ENCODE measurements at places on chromosomes 12 and 14. TPM values are rescaled to one million over a fixed set of nuclear protein-coding genes. Genes with fewer than 3 reads are reported as not detected.

GRCh38 chr12:6235499-6235898 is 35.3 kb downstream of the CD9 start:
- DNase-seq, result no peak

- no peak for DNase-seq
Measured at GRCh38 chr12:116820064-116820656, 61.1 kb downstream of the HRK start.

DNA sequence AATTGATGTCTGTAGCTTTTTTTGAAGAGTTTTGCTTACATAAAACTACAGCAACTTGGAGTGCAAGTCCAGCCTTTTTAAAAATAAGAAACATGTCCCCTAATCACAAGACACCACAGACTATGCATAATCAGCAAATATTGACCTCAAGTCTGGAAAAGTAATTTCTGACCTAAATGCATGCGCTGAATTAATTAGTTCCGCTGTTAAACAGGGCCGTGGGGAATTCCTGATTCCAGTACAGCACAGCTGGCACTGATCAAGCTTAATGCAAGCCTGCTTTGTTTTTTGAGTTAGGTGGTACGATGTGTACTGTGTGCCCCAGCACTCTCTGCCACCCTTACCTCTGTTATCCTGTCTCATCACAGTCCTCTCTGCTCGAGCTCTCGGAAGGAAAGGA is 9.2 kb downstream of the MLH3 start:
- no peak for DNase-seq

GRCh38 chr12:92341065-92341668 is 195.5 kb upstream of the BTG1 start:
- no peak for DNase-seq

- DNase-seq, result no peak
Measured at GRCh38 chr12:66354291-66354690, 52.0 kb downstream of the HELB start.

DNA sequence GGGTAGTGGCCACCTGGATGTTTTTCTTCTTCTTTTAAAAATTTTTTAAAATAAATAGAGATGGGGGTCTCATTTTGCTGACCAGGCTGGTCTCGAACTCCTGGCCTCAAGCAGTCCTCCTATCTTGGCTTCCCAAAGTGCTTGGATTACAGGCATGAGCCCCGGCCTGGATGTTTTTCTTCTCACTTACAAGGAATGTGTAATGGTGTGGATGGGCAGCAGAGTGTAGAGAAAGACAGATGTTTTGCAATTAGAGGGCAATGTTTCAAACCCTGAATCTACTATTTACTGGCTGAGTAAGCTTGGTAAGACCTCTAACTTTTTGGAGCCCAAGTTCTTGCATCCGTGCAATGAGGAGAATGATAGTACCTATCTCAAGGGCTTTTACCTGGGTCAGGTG is 48.1 kb downstream of the ADCK1 start:
- DNase-seq, result no peak

- no peak for DNase-seq
Measured at GRCh38 chr12:108711489-108712164, 19.7 kb downstream of the CORO1C start.

DNA sequence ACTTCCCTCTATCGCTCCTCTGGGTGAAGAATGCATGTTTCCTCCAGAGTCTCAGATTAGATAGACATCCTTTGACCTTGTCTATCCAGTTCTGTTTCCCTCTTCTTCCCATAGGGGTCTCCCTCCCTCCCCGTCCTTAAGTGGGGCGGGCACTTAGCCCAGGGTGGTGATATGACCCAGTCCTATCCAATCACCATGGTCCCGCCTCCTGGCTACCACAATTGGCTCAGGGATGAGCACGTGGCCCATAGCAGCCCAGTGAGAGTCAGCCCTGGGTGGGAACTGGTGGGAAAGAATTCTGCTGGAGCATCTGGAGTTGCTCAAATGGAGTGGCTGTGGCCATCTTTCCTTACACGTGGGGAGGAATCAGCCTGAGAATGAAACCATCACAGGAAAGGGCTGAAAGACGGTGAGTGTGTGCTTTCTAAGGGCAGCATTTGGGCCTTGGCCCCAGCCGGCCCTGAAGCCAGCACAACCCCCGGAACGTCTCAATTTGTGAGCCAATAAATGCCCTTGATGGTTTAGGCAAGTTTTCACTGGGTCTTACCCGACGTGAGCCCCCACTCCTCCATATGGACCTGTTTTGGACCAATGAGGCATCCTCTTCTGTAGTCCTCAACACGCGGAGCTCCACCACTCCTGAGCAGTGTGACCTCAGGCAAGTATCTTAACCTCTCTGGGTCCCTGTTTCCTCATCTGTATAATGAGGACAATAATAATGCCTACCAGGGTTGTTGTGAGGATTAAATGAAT is 14.4 kb upstream of the MLXIP start:
- DNase-seq, result peak; percentile 88

- no peak for DNase-seq
Measured at GRCh38 chr12:12893438-12893837, 2.1 kb downstream of the GPRC5A start.

DNA sequence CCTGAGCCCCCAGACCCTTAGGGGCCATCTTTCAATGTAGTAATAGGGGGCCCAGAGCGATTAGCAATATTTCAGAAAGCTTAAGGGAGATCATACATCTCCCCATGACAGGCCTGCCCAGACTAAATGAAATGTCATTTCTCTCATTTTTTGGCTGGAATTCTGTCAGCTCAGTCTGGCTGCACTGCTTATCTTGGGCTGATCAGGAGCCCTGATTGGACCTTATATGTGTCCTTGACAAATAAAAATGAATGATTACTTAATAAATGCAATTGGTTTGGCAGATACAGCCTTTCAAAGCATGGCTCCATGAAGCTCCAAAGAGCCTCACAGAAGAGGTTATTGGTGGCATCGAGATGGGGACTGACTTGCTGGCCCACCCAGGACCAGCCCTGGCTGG is 121.9 kb downstream of the ADCK1 start:
- no peak for DNase-seq

DNA sequence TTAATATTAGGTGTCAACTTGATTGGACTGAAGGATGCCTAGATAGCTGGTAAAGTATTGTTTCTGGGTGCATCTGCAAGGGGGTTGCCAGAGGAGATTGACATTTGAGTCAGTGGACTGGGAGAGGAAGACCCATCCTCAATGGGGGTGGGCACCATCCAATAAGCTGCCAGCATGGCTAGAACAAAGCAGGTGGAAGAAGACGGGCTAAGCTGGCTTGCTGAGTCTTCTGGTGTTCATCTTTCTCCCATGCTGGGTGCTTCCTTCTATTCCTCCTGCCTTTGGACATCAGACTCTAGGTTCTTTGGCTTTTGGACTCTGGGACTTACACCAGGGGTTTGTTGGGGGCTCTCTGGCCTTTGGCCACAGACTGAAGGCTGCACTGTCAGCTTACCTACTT is 87.4 kb downstream of the SLC38A1 start:
- no peak for DNase-seq

- no peak for DNase-seq
Measured at GRCh38 chr14:70842851-70843462, 33.6 kb upstream of the MAP3K9 start.

DNA sequence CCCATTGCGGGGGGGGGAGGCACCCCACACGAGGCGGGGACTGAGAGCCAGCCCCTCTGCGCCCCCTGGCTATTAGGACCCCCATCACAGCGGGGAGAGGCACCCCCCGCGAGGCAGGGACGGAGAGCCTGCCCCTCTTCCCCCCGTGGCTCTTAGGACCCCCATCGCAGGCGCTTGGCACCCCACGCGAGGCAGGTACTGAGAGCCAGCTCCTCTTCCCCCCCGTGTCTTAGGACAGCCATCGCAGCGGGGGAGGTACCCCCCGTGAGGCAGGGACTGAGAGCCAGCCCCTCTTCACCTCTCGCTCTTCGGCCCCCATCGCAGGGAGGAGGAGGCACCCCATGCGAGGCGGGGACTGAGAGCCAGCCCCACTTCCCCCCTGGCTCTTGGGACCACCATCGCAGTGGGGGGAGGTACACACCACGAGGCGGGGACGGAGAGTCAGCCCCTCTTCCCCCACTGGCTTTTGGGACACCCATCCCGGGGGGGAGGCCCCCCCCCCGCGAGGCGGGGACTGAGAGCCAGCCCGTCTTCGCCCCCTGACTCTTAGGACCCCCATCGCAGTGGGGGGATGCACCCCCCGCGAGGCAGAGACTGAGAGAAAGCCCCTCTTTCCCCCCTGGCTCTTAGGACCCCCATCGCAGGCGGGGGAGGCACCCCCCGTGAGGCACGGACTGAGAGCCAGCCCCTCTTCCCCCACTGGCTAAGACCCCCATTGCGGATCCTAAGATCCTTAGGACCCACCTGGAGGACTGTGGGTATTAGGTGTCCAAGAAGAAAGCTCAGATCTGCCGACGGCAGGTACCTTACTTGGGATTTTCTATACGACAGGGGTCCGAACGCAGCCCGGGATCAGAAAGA is 198.6 kb upstream of the PZP start:
- no peak for DNase-seq

The NID2 gene
- 18.8 TPM for polyA plus RNA-seq

The GPR68 gene
- 1.6 TPM for polyA plus RNA-seq

The RARG gene
- 10.2 TPM for polyA plus RNA-seq

The RAB21 gene
- 81.8 TPM for polyA plus RNA-seq

The LUM gene
- 21.8 TPM for polyA plus RNA-seq

The CD27 gene
- not detected for polyA plus RNA-seq

The TMEM30B gene
- polyA plus RNA-seq, result 0.11 TPM

The E2F7 gene
- 0.11 TPM for polyA plus RNA-seq

The PRR4 gene
- 5.5 TPM for polyA plus RNA-seq

The LRRC10 gene
- 12.6 TPM for polyA plus RNA-seq

The LRP1-AS gene
- polyA plus RNA-seq, result not detected

Measured in heart left ventricle (tissue), 16 donors.